Cerebellar cortex (tissue), 1 donor: ENCODE measurements at places on chromosomes 4 and X.

GRCh38 chrX:42771506-42772335 is 6.2 kb downstream of the PPP1R2C start:
- DNase-seq, result no peak

DNA sequence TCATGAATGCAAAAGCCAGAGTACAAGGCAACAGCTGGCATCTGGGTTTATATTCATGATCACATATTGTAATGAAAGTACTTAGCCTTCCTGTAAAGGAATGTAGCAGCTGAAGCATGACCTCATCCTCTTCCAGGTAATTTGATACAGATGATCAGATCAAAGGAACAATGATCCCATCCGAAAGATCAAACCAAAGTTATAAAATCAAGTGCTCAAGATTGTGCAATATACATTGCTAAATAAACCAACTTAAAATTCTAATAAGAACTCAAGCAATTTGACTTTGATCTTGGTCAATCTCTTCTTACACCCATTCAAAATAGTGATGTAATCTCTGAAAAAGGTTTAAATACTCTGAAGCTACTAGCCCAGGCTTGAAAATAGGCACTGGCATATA is 113.1 kb upstream of the INPP4B start:
- no peak for DNase-seq

- DNase-seq, result no peak
These were observed 4.8 kb upstream of the HGFAC start for GRCh38 chr4:3436798-3437581.

- no peak for DNase-seq
These were observed 1142.2 kb downstream of the ARAP2 start for GRCh38 chr4:35102066-35102465.

DNA sequence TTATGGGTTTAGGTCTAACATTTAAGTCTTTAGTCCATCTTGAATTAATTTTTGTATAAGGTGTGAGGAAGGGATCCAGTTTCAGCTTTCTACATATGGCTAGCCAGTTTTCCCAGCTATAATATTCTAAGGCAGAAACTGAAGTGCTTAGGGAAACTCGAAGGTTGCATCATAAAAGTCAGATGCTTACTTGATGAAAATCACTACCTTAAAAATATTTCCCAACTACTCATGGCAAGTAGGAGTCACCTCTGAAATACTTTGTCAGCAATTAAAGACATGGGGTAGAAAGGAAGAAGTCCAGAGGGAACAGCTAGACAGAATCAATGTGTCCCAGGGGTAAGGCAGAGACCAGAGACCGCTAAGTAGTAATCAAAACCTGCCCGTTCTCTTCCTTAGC is 6.3 kb upstream of the AP1S2 start:
- DNase-seq, result no peak

DNA sequence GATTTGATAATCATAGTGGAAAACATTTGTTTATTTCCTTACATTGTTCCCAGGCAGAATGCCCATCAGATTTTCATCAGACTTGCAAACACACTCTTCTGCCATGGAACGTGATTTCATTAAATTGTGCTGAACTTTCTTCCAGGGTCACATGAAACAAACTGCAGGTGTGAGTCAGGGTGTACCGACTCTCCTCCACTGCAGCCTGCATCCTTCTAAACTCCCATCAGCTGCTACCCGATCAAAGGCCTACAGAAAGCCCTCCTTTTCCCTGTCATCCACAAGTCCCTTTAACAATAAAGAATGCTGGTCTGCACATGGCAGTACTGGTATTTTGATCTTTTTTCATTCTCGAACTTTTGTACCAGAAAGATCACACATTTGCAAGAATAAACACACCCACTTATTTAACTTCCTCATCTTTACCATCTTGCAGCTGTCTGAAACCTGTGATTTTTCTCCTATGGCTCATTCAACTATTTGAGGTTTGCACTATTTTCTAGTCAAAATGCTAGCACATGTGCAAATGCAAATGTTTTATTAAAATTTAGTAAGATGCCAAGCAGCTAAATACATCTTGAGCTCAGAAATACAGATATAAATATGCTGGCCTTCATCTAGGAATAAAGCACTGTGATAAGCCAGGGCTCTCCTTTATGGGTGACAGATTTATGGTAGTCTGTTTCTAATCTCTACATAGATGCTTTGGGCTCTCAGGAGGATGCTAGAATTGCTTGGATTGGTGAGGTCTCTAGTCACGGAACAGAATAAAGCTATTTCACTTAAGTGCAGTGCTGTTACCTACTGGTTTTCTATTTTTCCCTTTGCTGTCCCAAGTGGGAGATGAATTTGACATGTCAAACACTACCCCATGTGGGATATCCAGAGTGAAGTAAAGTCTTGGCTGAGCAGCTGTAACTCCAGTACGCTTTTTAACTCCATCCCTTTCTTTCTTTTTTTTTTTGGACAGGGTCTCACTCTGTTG is 25.8 kb upstream of the ARHGAP24 start:
- no peak for DNase-seq

- no peak for DNase-seq
These were observed 537.0 kb upstream of the DIAPH2 start for GRCh38 chrX:96147681-96148080.

DNA sequence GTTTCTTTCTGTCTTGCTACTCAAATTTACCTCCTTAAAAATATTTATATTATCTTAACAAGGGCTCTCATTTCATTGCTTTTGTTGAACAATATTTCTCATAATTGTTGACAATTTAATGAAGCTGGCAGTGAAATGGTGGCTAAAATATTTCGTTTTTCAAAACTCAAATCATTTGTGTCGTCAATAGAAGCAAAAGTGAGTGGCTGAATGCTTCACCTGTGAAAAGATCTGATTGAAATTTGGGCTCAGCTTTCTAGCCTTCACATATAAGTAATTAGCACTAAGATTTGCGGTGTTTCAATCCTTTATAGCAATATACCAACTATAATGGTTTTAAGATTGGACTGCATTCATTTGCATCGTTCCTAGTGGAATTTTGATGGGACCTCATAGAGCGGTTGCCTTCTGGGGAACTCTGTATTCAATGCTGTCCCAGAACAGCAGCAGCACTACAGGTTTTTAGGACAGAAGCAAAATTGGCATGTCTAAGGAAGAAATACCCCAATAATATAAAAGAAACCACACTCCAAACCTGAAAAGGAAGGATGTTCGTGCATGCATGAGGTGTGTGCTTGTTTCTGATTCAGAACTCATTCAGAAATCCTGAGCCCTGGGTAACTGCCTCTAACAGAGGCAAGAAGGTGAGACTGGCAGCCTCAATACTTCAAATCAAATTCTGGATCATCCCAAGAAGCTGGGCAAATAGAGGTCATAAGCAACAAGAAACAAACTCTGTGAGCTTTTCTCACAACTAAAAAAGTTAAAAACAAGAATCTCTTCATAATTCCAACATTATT is 2.5 kb downstream of the CXCL1 start:
- no peak for DNase-seq

DNA sequence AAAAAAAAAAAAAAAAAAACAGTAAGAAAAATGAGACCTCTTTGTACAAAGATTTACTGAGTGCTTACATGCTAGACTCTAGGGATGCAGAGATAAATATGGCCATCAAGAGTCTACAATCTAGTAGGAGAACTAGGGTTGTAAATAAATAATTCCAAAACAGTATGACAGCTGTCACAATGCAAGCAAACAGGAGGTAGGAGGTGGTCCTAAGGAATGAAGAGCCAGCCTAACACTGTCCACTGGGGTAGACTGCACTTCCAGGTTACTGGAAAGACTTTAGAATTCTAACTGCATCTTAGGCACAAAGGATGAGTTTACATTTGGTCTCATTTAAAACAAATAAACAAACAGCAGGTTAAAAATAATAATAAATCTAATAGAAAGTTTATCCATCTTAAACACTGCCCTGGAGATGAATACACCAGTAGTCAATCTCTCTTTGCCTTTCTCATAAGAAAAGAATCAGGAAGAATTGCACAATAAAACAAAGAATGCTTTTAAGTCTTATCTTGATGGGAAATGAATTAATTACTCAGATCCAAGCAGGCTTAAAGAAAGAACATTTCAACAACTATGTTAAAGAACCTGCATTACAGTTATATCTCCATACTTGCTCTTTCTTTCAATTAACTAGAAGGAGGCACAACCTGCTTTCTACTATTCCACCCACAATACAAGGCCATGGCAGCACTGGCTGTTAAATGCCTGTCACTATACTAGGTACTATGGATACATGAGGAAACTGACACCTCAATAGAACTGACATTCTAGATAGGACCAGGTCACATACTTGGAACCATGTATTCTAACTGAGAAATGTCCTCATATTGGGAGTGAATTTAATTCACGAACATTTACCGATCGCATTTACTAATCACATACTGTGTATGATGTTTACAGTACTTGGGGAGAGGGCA is 12.7 kb downstream of the ADGRA3 start:
- no peak for DNase-seq
